ENCODE measurements at places on chromosomes 13 and 19. TPM values are rescaled to one million over a fixed set of nuclear protein-coding genes. Genes with fewer than 3 reads are reported as not detected.

Gene SLC46A3
- total RNA-seq = 2.7 TPM

Gene ATP4B
- total RNA-seq = not detected

Gene VSIG10L
- 0.13 TPM for total RNA-seq

Gene ZNF587B
- total RNA-seq = 13.5 TPM

Gene SULT2A1
- total RNA-seq = not detected

Gene CD70
- not detected for total RNA-seq

Gene MCEMP1
- total RNA-seq = not detected

Gene VWA8
- total RNA-seq = 6.8 TPM

Gene WDR62
- total RNA-seq = 2.7 TPM

Gene PRR19
- total RNA-seq = 0.13 TPM

Gene MVB12A
- 41.7 TPM for total RNA-seq

Gene CYP4F3
- total RNA-seq = not detected

Gene PSG6
- not detected for total RNA-seq

Gene CGB7
- not detected for total RNA-seq

Gene SIGLEC10
- total RNA-seq = not detected

Gene CADM4
- 22.9 TPM for total RNA-seq

Gene C19orf33
- 0.51 TPM for total RNA-seq

Gene ZNF112
- 5.6 TPM for total RNA-seq

Gene PRODH2
- total RNA-seq = not detected

Gene ICAM4
- 0.13 TPM for total RNA-seq

Gene COL4A2
- total RNA-seq = 1,224 TPM

Gene KIR3DL2
- not detected for total RNA-seq

Gene ZNF534
- not detected for total RNA-seq

Gene DAPK3
- total RNA-seq = 127 TPM

Gene SYNE4
- under 0.01 TPM for total RNA-seq

Gene CLIP3
- 1.3 TPM for total RNA-seq
